ENCODE measurements at places on chromosomes 6 and 20.

GRCh38 chr6:111606620-111607115 is 990 bp upstream of the TRAF3IP2 start:
- no peak for DNase-seq

GRCh38 chr6:91877994-91878393 is 1291.1 kb upstream of the MAP3K7 start:
- DNase-seq = no peak

DNA sequence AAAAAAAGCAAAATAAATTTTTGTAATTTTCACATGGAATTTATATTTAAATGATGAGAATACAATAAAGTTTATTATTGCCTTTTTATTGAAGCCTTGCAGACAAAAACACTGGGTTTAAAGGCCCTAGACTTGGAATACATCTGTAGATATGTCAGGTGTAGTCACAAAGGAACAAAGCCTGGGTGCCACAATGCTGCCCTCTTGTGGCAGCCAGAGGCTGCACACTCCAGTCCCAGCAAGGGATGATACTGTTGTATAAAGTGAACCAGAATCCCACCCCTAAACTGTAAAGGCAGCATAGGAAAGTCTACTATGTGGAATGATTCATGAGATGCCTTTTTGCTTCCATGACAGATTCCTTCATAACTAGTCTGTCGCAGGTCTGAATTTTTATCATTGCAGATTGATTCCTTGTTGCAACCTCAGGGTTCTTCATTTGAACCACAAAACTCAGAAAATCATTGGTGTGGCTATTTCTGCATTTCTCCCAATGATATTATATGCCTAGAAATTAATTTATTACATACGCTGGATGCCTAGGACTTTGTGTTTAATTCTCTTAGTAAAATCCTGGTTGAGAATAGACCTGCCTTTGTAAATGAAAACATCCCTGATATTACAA is 37.0 kb downstream of the MAK start:
- DNase-seq = peak; percentile 54

DNA sequence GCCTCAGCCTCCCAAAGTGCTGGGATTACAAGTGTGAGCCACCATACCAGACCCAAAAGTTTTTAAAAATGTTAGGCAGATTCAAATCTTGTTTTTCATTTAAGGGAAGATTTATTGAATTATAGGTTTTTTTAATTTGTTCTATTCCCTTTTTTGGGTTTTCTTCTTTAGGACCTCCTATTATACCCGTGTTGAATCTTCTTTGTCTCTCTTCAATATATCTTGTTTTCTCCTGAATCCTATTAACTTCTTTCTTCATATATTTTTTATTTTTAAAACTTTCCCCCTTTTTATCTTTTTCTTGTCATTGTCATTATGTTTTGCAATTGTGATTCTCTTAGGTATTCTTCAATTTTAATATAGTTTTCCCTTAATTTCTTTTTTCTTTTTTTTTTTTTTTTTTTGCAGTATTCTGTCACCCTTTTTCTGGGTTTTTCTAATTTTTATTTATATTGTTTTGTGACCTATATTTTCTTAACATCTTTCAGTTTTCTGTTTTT is 45.9 kb upstream of the NOP56 start:
- DNase-seq = no peak

DNA sequence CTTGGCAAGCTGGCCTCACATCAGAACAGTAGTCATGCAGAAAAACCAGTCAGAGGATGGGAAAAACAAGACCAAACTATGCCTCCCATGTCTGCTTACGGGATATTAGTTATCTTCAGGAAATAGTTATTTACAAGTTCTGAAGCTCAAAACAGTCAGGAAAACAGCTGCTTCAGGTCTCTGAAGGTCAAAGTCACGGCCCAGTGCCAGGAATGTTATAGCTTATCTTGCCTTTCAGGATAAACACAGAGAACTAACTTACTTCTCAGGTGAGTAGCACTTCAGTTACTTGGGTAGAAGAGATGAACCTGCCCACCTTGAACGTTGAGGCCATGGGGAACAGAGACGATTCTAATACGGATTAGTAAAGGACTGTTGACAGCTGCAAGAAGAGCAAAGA is 310.7 kb downstream of the KIF16B start:
- DNase-seq = no peak

GRCh38 chr6:9409126-9409525 is 973.8 kb upstream of the SLC35B3 start:
- DNase-seq = no peak

- DNase-seq = no peak
Observed at GRCh38 chr20:25125636-25126035, 43.7 kb upstream of the VSX1 start.

DNA sequence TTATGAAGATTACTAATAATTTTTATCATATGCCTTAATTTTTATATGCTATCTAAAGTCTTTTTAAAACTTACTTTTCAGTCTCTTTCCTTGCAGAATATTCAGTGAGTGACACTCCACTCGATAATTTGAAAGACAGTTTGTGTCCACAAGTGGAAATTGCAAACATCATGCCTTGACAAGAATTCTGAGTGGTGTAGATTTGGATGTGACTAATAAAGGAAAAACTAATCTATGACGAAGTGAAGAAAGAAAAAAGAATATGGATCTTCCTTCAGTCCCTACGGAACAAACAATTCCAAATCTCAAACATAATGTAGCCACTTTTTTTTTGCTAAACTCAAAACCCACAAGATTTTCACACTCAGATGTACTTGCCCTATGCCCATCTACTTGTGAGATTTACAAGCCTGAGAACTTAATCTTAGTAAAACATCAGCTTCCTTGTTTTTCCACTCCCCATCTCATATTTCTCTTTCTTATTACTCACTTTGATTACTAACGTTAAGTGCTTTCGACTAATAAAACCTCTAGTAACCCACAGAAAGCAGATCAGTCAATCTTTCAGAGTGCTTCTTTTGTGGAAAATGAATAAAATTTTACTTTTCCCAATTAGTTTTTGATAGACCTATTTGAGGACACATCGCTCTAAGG is 1155.8 kb downstream of the GRIK2 start:
- DNase-seq = no peak

DNA sequence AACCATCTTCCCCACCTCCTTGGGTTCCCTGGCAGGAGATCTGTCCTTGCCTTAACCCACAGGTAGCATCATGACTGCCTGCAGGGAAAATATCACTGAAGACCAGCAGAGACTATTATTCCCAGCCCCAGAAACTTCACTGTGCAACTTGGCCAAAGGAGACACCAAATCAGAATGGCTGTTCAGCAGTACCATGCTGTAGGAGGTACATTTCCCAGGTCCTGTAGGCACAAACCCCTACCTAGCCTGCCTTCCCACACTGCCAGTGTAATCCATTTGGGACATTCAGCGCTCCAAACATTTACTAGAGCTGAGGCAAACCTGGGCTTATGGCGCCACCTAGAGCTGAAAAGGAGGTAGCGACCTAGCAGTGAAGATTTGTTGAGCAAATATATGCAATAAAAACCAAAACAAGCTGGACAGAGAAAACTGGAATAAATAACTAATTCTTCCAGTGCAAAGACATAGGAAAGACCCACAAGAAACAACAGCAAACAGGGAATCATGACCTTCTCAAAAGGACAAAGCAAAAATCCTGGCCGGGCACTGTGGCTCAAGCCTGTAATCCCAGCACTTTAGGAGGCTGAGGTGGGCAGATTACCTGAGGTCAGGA is 60.3 kb downstream of the VTA1 start:
- peak; percentile 7 for DNase-seq

GRCh38 chr6:143698759-143699429 is 21.1 kb downstream of the PHACTR2 start:
- no peak for DNase-seq

- no peak for DNase-seq
Observed at GRCh38 chr6:112743323-112743722, 396.2 kb downstream of the RFPL4B start.

- DNase-seq = peak; percentile 73
Observed at GRCh38 chr20:1965520-1966351, 28.1 kb downstream of the PDYN start.

GRCh38 chr6:139708337-139709199 is 334.1 kb upstream of the CITED2 start:
- DNase-seq = no peak

DNA sequence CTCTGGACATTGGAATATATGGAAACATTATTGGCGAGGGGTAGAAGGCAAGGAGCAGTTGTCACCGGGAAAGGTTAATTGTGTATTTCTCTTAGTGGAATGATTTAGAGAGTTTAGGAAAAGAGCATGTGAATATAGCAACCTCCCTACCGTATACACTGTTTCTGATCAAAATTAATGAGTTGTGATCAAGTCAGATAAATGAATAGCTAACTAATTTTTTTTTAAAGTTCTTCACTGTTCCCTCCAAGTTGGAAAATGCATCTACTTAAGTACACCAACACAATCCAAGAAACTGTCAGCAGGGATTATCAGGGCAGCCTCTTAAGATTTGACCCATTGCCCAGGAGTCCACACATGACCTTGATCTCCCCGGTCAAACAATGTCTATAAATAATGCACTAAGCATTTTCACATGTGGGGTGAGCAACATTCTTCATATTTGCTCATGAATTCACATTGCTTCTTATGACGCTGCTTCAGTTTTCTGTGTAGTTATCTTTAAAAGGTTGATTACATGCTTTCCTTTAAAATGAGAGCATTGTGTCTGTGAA is 680.8 kb upstream of the NRSN1 start:
- no peak for DNase-seq

GRCh38 chr6:392441-393390 is 1.2 kb downstream of the IRF4 start:
- no peak for DNase-seq

- DNase-seq = no peak
Observed at GRCh38 chr6:158405933-158406332, 93.7 kb downstream of the TULP4 start.

- peak; percentile 53 for DNase-seq
Observed at GRCh38 chr20:3222635-3223600, 13.6 kb downstream of the ITPA start.

DNA sequence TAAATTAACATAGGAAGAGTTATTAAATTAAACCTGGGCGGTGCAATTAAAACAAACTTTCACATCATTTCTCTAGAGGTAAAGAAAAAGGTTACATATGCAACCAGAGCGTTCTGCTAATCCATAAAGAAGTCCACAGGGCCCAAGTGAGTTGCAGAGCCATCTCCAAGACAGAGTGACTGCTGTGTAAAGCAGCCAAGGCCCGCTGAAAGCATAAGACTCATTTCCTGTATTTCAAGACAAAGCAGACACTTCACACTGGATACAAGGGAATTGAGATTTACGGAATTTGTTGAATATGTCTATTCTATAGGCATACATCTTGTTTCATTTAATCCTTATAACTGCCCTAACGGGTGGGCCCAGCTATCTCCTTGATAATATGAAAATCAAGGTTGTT is 422.8 kb downstream of the CBLN4 start:
- no peak for DNase-seq

DNA sequence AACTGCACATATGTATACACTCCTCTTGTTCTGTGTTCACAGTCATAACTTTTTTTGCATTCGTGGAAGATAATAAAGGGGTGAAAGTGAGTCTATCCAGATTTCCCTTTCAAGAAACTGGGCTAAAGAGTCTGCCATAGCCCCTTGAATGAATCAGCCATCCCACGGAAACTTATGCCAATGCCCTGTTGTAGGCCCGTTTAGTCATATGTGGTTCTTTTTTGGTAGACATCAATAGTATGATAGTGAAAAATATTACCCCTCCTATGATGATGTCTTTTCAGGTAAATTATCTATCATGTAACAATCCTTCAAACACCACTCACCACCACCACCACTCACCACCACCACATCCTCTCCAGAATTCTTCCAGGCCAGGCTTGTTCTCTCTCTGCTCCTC is 99.9 kb upstream of the MYLIP start:
- DNase-seq = no peak

- no peak for DNase-seq
Observed at GRCh38 chr6:110214338-110214737, 34.1 kb downstream of the CDC40 start.

- no peak for DNase-seq
Observed at GRCh38 chr6:13331516-13332348, 3.4 kb upstream of the TBC1D7 start.

DNA sequence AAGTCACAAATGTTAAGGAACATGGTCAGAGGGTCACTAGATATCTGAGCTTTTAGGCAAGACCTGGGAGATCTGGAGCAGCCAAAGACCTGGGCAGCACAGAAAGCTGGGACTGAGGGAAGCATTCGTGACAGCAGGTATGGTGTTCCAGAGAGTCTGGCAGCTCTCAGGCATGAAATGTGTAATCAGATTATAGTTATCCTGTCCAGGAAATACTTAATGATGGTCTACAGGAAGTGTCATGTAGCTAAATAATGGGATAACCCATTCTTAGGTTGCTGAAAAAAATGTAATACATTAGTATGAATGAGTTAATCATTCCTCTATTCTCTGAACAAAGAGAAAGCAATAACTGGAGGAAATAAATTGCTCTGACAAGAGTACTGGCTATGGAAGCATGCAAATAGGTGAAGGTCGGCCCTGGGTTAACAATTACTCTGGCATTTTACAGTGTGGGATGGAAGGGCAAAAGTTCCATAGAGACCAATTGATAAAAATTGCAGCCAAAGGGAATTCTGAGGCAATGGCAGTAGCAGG is 740.5 kb downstream of the CBLN4 start:
- DNase-seq = no peak

- DNase-seq = no peak
Observed at GRCh38 chr20:43531091-43531443, 23.6 kb downstream of the L3MBTL1 start.

GRCh38 chr20:32232326-32232886 is 24.7 kb downstream of the POFUT1 start:
- no peak for DNase-seq

- DNase-seq = no peak
Observed at GRCh38 chr20:4919047-4919704, 82.1 kb downstream of the SLC23A2 start.

DNA sequence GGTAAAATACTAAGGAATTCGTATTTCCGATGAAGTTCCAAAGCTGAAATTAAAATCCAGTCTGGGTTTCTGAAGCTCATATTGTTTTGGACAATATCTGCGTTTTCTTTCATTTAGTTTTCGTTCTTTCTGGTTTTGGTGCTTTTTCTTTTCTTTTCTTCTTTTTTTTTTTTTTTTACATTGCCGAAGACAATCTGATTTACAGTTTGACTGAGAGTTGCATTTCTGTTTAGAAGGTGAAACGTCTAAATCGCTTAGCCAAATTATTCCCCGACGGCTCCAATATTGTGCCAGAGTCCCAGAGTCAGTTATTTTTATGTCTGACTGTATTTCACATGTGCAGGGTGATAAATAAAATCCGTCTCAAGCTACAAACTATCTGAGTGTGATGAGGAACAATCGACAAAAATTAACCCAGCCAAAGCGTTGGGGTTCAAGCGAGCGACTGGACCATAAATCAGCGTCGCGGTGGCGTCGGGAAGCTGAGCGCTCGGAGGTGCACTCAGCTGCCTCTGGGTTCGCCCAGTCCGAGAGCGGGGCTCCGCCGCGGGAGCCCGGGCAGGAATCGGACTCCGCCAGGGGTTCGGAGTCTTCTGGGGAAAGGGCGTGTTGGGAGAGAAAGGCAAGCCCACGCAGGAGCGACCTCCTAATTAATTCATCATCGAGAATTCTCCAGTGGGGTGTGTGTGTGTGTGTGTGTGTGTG is 8.2 kb upstream of the TBX18 start:
- DNase-seq = no peak
